ENCODE measurements at places on chromosomes 3 and 15.

DNA sequence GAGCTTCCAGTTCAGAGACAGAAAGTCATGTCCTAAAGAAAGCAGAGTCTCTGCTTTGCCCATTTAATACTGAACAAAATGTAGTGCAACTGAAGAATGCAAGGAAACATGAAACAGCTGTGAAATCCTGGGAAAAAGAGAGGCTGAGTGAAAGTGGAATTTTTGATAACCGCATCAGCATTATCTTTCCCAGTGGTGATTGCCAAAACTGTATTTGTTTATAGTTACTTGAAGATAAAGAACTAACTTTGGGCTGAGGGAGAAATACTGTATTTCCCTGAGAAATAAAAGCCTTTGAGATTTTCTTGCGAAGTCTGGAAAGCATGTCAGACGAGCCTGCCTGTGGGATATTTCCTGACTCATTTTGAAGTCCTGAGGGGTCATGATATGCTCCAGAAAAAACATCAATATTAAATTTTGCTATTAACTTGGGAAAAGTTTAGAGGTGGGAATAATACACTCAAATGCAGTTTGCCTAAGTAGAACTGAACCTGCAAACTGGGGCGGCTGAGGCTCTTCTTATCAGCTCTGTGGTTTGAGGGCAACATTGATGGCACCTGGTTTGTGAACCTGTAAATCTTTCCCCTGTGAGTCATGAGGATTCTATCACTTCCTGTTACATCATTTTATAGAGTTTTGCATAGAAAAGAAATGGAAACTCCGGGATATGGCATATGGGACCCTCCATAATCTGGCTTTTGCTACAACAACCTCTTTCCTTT, 855.3 kb downstream of the MCTP2 start:
- no peak for DNase-seq

GRCh38 chr3:171248426-171249111, 211.6 kb downstream of the TNIK start:
- no peak for DNase-seq

GRCh38 chr3:67648229-67648628, 6.2 kb downstream of the SUCLG2 start:
- DNase-seq, result no peak

DNA sequence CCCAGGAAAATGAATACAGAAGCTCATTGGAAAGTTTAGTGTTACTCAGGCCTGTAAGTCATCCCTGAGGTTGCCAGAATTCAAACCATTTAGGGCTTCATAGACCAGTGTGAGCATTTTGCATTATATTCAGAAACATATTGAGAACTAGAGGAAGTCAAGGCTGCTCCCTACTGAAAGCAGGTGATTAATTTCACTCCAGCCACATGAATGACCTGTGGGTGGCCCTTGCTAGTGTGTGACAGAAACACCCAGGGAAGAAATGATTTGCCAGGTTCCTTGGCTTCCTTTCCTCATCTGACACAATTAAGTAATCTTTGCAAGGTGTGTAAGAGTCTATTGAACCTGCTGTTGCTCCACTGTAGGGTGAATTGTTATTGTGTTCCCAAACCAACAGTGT, 61.8 kb downstream of the GAP43 start:
- DNase-seq, result no peak

DNA sequence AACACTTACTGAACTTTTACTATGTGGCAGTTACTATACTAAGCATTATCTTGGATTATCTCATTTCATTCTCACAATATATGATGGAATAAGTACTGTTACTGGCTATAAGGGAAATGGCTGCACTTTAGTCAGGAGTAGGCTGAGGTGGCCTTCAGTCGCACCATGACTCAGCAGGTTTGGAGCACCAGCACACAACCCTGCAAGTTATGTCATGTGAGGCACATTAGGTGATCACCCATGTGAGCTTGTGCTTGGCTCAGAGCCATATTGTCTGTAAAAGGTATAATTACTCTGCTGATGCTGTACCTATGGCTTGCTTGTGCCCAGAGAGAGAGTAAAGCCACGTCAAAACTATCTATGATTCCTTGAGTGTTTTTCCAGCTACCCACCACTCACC, 54.1 kb upstream of the TIPARP start:
- no peak for DNase-seq

DNA sequence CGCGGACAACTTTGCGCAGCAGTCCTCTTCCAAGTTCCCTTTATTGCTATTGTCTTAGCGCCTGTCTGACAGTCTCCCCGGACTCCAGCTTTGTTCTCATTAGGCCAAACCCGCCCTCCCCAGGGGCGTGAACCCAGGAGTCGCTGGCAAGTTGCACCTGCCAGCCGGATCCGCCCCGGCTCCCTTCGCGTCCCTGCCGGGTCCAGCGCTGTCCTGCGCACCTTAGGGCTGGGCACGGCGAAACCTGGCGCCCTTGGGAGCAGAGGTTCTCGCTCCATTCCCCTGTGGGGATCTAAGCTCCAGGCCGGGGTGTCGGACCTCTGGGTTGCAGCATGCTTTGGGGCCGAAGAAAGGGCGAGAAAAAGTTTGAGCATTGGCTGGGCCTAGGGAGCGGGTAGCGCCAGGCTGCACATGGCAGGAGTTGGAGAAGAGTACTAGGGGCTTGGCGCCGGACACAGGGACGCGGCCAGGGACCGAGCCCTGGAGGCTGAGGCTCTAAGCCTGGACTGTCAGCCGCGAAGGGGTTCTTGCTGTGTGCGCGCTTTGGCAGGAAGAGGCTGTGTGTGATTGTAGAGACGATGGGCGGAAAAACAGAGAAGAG, 335.1 kb upstream of the THRB start:
- no peak for DNase-seq

GRCh38 chr15:56053046-56053400, 59.6 kb upstream of the NEDD4 start:
- no peak for DNase-seq

- DNase-seq, result no peak
Observed at GRCh38 chr3:166425900-166426611, 588.8 kb upstream of the BCHE start.

DNA sequence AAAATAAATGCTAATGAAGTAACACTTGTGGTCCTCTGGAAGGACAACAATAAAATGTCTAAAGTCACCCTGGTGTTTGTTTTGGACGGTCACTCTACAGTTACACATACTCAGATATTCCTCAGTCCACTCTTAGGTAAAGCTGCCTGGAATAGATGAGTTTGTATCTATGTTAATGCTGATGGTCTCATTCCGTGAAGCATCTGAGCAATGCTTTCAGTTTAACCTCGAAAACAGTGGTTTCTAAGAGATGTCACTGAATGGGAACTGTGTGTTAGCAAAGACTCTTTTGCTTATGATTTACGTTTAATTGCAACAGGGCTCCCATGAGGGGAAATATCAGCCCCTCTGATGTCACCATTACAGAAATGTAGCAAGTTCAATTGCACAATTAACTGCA, 49.1 kb downstream of the FBN1 start:
- no peak for DNase-seq

GRCh38 chr3:78801926-78802561, 965.8 kb downstream of the ROBO1 start:
- DNase-seq, result no peak

DNA sequence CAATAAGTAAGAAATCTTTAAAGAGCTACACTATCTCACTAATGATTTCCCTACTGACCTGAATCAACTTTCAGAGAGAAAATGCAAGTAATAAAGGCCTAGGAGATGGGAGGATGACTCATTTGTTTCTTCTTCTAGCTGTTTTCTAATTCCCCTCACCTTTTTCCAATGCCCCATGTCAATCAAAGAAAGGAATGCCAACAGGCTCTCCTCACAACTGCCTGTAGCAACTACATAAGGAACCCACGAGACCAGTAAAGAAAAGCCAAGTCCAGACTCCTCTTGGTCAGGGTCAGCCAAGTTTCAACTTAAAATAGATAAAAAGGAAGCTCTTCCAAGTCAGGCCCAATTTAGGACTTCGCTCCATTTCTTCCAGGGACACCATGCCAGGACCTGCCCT, 201.9 kb downstream of the TNIK start:
- no peak for DNase-seq

DNA sequence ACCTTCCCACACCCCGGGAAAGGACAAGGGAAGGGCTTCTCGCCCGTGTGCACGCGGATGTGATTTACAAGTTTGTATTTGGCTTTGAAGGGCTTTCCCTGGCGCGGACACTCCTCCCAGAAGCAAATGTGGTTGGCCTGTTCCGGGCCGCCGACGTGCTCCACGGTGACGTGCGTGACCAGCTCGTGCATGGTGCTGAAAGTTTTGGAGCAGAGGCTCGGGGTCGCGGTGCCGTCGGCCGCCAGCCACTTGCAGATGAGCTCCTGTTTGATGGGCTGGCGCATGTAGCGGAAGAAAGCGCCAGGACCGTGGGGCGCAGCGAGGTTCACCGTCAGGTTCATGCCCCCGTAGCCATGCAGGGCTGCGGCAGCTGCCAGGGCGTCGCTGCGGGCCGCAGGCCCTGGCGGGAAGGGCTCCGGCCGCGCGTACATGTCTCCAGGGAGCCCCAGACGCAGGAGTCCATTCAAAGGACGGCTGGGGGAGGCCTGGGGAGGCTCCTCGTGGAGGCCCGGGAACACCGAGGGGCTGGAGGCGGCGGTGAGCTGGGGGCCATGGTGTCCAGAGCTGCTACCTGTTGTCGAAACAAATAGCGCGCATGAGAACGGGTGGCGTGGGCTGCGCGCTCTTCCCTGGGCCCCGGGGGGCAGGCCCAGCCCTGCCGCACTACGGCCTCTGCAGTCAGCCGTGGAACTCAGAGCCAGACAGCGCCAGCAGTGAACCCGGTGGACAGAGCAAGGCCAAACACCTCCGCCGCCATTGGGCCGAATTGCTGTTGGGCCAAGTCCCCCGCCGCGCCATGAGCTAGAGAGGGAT, 10.2 kb downstream of the ZIC4 start:
- DNase-seq, result peak; percentile 26

- DNase-seq, result no peak
Observed at GRCh38 chr3:71099997-71100719, 483.4 kb downstream of the FOXP1 start.

DNA sequence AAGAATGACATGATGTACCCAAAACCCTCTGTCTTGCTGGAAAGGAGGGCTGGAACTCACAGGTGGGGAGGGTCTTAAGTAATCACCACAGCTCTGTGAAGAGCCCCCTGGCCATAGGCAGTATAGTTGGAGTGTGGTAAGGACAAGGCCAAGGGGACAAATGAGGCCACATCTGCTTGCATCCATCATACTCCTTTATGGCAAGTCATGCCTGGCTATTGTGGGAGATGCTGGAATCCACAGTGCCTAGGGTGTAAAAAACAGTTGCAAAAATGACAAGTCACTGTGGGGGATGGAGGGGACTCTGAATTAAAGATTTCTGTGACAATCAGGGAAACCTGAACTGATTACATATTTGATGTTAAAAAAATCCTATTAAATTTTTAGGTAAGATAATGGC, 258.5 kb downstream of the KCNMB2 start:
- no peak for DNase-seq

DNA sequence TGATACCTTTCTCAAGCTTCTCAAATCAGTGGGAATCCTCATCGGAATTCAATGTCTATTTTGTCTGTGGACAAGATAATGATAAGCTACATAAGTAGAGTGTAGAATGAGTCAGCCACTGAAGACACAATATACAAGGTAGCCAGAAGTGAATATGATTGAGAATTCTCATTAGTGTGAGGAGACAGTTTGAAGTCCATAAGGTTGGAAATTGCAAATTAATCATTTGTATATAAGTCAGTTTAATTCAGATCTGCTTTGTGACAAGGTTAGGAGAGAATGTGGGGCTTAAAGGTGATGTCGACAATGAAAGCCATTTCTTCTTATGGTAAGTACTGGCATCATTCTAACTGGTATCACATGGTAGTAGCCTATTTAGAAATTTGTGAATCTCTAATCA, 4.2 kb downstream of the ARPP21 start:
- DNase-seq, result no peak

GRCh38 chr15:69631978-69632377, 179.4 kb downstream of the RPLP1 start:
- DNase-seq, result no peak

- DNase-seq, result no peak
Observed at GRCh38 chr15:49815526-49815925, 194.7 kb downstream of the DTWD1 start.

DNA sequence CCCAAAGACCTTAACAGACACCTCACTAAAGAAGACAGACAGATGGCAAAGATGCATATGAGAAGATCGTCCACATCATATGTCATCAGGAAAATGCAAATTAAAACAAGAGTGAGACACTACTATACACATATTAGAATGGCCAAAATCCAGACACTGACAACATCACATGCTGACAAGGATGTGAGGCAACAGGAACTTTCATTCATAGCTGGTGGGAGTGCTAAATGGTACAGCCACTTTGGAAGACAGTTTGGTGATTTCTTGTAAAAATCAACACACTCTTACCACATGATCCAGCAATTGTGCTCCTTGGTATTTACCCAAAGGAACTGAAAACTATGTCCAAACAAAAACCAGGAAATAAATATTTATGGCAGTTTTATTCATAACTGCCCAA, 17.6 kb downstream of the CHDH start:
- DNase-seq, result no peak

DNA sequence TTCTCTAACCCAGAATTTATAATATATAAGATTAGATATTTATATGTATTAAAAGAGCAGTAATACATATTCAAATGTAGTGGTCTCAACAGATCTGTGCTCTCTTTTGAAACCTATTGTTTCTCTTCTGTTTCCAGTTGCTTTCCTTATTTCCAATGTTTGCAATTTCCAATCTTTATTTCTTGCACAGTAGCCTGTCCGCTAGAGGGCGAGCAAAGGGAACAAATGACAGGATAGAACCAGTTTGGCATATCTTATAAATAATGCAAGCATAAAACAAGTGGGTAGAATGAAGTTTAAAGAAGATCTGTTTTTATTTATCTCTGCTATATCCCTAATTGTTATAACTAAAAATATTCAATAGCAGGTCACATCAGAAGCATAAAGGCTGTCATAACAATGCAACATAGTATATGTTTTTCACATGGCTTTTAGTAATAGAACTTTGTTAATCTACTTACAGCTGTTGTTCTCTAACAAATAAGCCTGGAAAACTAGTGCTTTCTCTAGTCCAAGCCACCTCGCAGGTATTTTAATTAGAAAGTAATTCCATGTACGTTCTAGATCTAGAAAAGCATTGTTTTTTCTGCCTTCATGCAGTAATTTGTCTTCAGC, 15.1 kb upstream of the TCAIM start:
- DNase-seq, result peak; percentile 61

GRCh38 chr15:68210821-68211655, 5.9 kb upstream of the CALML4 start:
- peak; percentile 85 for DNase-seq

DNA sequence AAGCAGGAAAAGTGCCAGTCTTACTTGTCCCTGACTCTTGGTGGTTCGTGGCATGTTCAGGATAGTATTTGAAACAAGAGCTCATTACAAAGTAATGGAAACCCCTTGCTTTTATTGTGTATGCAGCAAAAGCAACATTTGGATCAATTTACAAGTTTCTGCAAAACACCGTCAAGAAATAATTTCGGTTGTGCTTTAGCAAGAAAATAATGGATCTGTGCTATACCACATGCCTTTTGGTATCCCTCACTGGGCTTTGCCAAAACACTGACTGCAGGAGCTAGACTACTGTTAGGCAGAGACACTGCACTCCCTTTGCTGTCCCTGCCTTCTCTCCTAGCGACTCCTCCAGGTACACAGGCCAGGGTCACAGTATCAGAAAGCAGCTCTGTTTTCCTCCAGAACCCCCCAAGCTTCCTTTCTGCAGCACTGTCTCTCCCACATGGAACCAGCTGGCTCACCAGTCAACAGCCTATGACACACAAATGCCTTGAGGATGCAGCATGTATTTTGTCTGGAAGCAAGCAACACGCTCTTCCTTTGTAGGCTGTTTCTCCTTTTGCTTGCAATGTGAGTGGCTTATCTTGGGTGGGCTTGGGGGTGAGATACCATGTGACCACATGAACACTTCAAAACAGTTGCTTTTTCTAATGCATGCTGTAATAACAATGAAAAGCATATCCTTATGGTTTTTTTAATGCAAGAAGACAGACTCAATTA, 111.4 kb downstream of the PGPEP1L start:
- no peak for DNase-seq

All from activated CD8-positive, alpha-beta memory T cell treated with anti-CD3 and anti-CD28 coated beads for 24 hours (primary cell).